ENCODE measurements at places on chromosomes 4 and X.

- no peak for DNase-seq
Measured at GRCh38 chrX:141405853-141406492, 163.7 kb upstream of the SPANXC start.

DNA sequence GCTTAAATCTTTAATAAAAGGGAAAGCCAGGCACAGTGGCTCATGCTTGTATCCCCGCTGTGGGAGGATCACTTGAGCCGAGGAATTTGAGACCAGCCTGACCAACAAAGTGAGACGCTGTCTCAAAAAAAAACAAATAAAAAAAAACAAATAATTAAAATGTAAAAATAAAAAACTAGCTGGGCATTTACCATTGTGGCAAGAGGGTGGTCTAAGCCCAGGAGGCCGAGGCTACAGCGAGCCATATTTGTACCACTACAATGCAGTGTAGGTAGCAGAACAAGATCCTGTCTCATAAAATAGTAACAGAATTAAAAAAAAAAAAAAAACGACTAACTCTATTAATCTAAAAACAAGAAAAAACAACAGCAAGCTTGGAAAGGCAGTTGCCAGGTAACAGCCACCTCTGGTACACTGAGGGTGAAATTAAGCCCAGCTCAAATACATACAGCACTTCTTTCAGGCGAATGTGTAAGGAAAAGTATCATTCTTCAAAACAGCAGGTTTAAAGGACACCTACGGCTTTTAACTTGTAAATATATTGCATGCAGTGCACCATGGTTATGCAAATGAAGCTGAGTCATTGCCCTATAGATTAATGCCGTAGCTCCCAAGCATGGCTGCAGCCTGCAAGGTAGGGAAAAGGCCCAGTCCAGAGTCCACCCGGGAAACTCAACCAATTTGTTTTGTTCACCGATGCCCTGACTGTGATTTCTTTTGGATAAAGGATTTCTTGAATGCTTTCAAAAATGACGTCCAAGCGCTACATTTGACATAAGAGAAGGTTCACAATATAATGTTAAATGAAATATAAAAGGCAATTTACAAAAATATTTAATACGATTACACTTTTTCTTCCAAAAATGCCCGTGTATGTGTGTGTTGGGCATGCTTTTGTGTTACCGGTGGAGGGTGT, 14.5 kb upstream of the TXLNG start:
- peak; percentile 3 for DNase-seq

GRCh38 chr4:85787133-85787532, 312.2 kb downstream of the ARHGAP24 start:
- no peak for DNase-seq

DNA sequence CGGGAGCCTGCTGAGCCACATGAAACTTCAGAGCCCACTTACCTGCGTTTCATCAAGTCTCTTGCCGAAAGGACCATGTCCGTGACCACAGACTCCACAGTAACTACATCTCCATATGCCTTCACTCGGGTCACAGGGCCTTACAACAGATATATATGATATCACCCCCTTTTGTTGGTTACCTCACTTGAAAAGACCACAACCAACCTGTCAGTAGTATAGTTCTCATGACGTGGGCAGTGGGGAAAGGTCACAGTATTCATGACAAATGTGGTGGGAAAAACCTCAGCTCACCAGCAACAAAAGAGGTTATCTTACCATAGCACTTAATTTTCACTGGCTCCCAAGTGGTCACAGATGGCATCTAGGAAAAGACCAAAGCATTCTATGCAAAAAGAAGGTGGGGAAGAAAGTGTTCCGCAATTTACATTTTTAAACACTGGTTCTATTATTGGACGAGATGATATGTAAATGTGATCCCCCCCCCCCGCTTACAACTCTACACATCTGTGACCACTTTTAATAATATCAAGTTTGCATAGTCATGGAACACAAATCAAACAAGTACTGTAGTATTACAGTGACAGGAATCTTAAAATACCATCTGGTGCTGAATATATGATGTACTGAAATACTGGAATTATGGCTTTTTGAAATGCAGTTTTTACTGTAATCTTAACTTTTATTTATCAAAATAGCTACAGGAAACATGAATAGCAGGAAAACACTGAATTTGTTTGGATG, 129.9 kb downstream of the TET2 start:
- DNase-seq: no peak

- no peak for DNase-seq
Measured at GRCh38 chr4:42488554-42488953, 91.3 kb downstream of the SHISA3 start.

- DNase-seq: no peak
Measured at GRCh38 chrX:31237189-31237588, 165.3 kb upstream of the FTHL17 start.

GRCh38 chrX:140762061-140762460, 52.5 kb downstream of the LINC00632 start:
- peak; percentile 10 for DNase-seq

DNA sequence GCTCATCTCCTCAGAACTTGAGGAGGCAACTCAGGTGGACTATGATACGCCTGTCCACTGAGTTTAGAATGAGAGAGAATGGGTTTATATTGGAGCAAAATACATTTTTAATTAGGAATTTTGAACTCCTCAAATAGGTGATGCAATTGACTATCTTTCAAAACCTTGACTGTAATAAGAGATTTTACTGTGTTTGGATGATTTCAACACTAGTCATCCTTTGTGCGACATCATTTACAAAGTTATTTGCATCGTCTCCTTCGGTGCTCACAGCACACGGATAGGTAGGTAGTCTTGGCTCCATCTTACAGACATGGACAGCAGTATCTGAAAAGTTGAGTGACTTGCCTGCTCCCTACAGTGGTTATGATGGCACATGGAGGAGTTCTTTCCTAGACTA, 67.0 kb downstream of the AASDH start:
- DNase-seq: no peak

- no peak for DNase-seq
Measured at GRCh38 chrX:36414056-36414455, 494.5 kb downstream of the CFAP47 start.

GRCh38 chr4:151687021-151687640, 73.7 kb downstream of the GATB start:
- no peak for DNase-seq

DNA sequence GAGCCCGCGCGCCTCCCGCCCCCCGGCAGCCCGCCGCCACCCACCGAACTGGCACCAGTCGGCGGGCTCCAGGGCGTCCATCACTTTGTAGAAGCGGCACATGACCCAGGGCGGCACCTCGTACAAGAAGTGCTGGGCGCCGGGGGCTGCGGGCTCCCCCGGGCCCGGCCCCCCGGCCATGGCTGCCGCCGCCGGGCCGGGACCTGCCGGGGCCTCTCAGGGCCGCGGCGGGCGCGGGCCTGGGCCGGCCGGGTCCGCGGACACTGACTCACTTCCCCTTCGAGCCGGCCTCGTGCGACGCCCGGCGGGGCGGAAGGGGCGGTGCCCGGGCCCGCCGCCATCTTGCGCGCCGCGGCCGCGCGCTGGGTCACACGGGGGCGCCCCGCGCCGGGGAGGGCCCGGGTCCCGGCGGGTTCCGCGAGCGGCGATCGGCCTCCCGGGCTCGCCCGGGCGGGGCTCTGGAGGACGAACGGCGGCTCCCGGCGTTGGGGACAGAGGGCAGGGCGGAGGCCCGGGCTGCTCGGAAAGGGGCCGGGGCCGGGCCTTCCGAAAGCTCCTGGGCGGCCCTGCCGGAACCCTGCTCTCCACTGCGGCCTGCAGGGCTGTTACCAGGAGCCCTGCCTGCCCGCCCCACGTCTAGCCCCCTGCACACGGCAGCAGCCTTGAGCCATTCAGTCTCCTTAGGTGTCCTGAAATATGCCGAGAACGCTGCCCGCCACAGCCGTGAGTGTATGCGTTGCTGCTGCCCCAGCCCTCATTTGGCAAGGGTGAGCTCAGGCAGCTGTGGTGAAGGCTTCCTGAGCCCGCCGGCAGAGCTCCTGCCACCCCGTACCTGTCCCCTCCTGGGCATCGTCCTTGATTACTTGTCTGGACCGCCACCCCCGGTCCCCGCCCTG, at the start of gene IRAK1:
Gene IRAK1 (minus strand): TSS at position 270 of the 896 bp plus-strand sequence. CDS start 90 bp downstream, at position 180.
- no peak for DNase-seq

GRCh38 chrX:109847257-109848187, 114.5 kb upstream of the ACSL4 start:
- DNase-seq: no peak
